ENCODE measurements at places on chromosomes 7 and 10. TPM values are rescaled to one million over a fixed set of nuclear protein-coding genes. Genes with fewer than 3 reads are reported as not detected.
A peak's percentile ranks its signal among the peaks of the same experiment; 100 is the strongest.

DNA sequence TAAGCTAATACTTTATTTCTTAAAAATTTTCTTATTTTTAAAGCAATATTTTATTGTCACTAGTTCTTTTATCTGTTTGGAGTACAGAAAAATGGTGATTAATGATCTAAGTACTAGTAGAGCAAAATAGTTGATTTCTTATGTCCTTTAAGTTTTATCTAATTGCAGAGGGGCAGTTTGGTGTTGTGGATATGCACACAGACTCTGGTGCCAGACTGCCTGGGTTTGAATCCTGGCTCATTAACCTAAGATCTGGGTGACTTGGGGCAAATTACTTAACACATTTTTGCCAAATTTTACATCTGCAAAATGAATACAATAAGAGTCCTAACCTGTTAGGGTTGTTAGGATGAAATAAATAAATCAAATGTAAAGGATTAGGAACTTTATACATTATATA is 10.7 kb upstream of the PRPS1L1 start:
- no peak overlapping the region for H3K4me3 ChIP-seq
- no peak for DNase-seq
- H3K27me3 ChIP-seq: no peaks in the 10 kb centered on the region
- H3K4me1 ChIP-seq: no peaks in the 10 kb centered on the region
- H3K27ac ChIP-seq: no peak overlapping the region

Gene KMT2E
- 167 TPM for total RNA-seq

GRCh38 chr7:47937065-47937687 is 11.1 kb downstream of the PKD1L1 start:
- no peak overlapping the region for H3K4me3 ChIP-seq
- DNase-seq: no peak
- no peaks in the 10 kb centered on the region for H3K36me3 ChIP-seq
- no peak overlapping the region for H3K27ac ChIP-seq

DNA sequence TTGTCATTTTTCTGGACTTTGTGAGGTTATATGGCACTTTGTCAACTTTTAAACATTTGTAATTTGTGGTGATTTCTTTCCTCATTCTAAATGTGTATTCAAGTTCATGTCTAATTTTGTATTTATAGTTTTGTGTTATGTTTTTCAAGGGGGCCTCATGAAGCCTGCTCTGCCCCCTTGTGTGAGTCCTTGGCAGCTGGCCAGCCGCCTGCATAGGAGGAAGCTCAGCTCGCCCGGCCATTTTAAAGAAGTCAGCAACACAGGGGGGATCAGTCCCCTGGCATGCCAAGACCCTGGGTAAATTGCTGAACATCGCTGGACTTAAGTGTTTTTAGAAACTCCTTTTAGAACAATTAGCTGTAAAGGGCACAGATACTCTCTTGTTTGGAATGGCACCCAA is 123.0 kb downstream of the ANLN start:
- H3K27me3 ChIP-seq: no peaks in the 10 kb centered on the region
- peaks cover 4% of the 10 kb centered on the region for H3K36me3 ChIP-seq
- peaks cover 4% of the 10 kb centered on the region for H3K4me1 ChIP-seq
- no peak overlapping the region for H3K4me3 ChIP-seq
- no peak overlapping the region for H3K27ac ChIP-seq

- DNase-seq: no peak
- H3K36me3 ChIP-seq: peaks cover 10% of the 10 kb centered on the region
- H3K27me3 ChIP-seq: no peaks in the 10 kb centered on the region
- H3K4me1 ChIP-seq: peaks cover 6% of the 10 kb centered on the region
These were observed 68.1 kb downstream of the CNOT4 start for GRCh38 chr7:135441791-135442190.

- H3K36me3 ChIP-seq: no peaks in the 10 kb centered on the region
- H3K27ac ChIP-seq: no peak overlapping the region
- peaks cover 3% of the 10 kb centered on the region for H3K27me3 ChIP-seq
- no peak for DNase-seq
- no peaks in the 10 kb centered on the region for H3K4me1 ChIP-seq
These were observed 414.8 kb upstream of the MKI67 start for GRCh38 chr10:128540781-128541761.

- no peaks in the 10 kb centered on the region for H3K4me1 ChIP-seq
- DNase-seq: no peak
- no peak overlapping the region for H3K4me3 ChIP-seq
- H3K27ac ChIP-seq: no peak overlapping the region
- no peaks in the 10 kb centered on the region for H3K27me3 ChIP-seq
These were observed 29.0 kb upstream of the DGKI start for GRCh38 chr7:137875746-137876145.

Gene KLF14
- total RNA-seq: not detected

Gene OR2A5
- not detected for total RNA-seq

- DNase-seq: no peak
- H3K4me1 ChIP-seq: no peaks in the 10 kb centered on the region
- H3K27ac ChIP-seq: no peak overlapping the region
- H3K4me3 ChIP-seq: no peak overlapping the region
These were observed 172.1 kb downstream of the DIP2C start for GRCh38 chr10:517241-517830.

DNA sequence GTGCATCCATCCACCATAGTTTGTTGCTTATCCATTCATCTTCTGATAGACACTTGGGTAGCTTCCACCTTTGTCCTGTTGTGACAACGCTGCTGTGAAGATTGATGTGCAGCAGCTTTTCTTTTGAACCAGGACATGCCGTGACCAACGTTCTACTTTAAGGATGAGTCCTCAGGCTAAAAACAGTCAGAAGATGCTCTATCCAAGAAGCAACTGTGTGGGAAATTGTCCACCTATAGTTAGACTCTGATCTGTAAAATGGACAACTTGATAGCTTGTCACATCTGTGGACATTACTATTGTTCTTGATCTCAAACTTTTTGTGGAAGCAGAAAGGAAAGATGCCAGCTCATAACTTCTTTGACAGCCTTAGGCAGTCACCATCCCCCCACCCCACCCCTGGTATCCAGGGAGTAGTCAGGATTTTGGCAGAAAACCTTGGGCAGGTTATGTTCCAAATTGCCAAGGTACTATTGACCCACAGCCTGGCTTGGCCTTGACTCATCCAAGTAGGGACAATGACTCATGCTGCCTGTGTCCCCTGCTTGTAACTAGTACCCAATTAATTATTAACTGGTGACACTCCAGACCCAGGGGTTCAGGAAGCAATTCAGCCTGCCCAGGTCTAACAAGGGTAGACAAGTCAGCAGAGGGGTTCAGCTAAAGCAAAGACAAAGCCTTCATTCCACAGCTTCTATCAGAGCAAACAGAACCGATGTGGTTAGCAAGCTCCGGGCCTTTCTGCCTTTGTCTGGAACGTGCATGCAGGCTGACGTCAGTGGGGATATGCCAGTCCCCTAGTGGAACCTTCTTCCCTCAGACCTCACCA is 99.6 kb upstream of the ANLN start:
- no peaks in the 10 kb centered on the region for H3K27me3 ChIP-seq
- no peaks in the 10 kb centered on the region for H3K36me3 ChIP-seq
- no peak overlapping the region for H3K4me3 ChIP-seq
- DNase-seq: no peak
- H3K4me1 ChIP-seq: peaks cover 54% of the 10 kb centered on the region

Gene ADAMTS14
- 0.13 TPM for total RNA-seq

- H3K4me1 ChIP-seq: peaks cover 31% of the 10 kb centered on the region
- peak within 1 kb of the TSS; percentile 99 for H3K27ac ChIP-seq
- H3K4me3 ChIP-seq: peak within 1 kb of the TSS; percentile 100
- peak; percentile 97 for DNase-seq
- H3K36me3 ChIP-seq: no peaks in the 10 kb centered on the region
These were observed at the start of gene TRA2A for GRCh38 chr7:23531794-23532489. TSS of gene TRA2A (minus strand) at chr7:23531981. CDS start at chr7:23531824, 157 bp downstream.

Gene PON1
- 0.73 TPM for total RNA-seq

Gene PNLIPRP2
- not detected for total RNA-seq

- peaks cover 6% of the 10 kb centered on the region for H3K36me3 ChIP-seq
- DNase-seq: no peak
- H3K4me3 ChIP-seq: no peak overlapping the region
- no peak overlapping the region for H3K27ac ChIP-seq
- no peaks in the 10 kb centered on the region for H3K4me1 ChIP-seq
- H3K27me3 ChIP-seq: no peaks in the 10 kb centered on the region
These were observed 14.5 kb upstream of the LRRC4 start for GRCh38 chr7:128045766-128046165.
